PC-9 (cell line): ENCODE measurements at places on chromosomes 2 and 18.

- DNase-seq = peak; percentile 48
Measured at GRCh38 chr2:178282075-178282815, 87.9 kb downstream of the OSBPL6 start.

GRCh38 chr2:85949280-85949679, 60.5 kb upstream of the ST3GAL5 start:
- no peak for DNase-seq

DNA sequence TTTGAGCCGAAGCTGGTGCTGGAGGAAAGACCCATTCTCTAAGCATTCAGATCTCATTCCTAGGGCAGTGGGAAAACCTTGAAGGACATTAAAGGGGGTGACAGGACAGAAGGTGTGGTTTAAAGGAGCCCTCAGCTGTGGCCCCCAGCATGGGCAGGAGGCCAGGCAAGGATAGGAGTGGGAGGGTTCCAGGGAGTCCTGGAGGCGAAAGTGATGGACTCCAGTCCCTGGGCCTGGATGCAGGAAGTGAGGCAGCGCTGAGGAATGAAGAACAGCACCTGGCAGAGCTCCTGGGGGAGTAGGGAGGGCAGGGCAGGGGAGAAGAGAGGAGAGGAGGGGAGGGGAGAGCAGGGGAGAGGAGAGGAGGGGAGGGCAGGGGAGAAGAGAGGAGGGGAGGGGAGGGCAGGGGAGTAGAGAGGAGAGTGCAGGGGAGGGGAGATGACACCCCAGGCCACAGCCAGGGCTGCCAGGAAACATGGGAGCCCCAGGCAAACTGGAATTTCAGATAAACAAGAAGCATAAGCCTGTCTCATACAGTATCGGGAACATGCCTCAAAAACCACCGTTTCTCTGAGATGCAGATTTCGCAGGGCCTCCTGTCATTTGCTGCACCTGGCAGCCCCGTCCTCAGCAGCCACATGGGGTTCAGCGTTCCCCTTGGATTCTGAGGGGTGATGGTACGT, 5.7 kb downstream of the RAMP1 start:
- DNase-seq = peak; percentile 87

- DNase-seq = no peak
Measured at GRCh38 chr2:28397043-28397381, 4.4 kb downstream of the FOSL2 start.

DNA sequence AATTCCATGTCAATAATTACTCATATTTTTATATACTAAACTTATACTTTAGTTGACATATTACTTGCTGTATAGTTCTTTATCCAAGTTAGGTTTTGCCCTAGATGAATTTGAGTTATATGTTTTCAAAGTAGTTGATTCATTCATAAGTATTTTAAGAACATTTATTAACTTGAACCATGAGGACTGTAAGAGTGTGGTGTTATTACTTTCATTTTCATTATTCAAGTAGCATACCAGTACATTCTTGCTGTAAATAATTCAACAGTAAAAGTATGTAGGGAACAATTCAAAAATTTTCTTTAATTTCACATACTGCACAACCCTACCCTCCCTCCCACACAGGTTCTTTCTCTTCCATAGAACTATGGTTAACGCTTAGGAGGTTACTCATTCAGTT, 75.4 kb downstream of the ANKRD12 start:
- DNase-seq = no peak

DNA sequence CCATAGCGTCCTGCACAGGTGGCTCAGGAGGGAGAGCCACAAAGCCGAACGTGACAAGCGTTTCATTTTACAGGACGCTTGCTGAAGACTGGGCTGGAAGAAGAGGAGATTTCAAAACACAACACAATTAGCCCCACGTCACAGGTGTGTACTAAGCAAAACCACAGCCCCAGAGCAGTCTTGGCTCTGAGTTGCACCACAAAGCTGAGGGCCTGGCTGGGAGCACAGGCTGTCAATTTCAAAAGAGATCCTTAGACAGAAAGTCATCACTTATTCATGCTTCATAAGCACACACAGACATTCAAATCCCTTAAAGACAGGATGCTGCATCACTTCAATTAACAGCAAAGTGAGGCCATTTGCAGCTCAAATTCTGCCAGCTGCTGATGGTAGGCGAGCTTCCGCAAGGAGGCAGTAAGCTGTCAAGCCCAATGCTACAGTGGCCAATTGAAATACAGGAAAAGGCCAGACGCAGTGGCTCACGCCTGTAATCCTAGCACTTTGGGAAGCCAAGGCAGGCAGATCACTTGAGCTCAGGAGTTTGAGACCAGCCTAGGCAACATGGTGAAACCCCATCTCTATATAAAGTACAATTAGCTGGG, 79.6 kb downstream of the SKA1 start:
- no peak for DNase-seq

DNA sequence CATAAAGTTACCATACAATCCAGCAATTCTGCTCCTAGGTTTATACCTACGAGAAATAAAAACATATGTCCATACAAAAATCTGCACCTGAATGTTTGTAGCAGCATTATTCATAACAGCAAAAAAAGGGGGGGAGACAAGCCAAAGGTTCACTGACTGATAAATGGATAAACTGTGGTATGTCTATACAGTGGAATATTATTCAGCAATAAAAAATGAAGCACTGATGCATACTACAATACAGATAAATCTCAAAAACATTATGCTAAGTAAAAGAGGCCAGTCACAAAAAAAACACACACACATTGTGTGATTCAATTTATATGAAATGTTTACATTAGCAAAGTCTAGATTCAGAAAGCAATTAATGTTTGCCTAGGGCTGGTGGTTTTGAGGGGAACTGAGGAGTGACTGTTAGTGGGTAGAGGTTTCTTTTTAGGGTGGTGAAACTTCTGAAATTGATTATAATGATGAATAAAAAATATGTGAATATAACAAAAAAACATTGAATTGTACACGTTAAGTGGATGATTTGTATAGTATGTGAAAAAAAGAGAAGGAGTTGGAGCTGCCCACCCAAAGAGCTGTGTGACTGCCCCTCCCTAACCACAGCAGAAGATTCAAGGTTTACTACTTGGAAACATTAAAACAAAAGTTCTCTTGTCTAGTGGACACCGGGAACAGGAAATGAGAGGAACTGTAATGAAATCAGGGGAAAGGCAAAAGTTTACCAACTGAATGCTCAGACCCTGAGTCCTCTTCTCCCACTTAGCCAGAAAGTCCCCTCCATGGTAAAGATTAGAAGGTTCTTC, 13.4 kb downstream of the COLEC12 start:
- no peak for DNase-seq
